ENCODE measurements at places on chromosomes 4 and X.

DNA sequence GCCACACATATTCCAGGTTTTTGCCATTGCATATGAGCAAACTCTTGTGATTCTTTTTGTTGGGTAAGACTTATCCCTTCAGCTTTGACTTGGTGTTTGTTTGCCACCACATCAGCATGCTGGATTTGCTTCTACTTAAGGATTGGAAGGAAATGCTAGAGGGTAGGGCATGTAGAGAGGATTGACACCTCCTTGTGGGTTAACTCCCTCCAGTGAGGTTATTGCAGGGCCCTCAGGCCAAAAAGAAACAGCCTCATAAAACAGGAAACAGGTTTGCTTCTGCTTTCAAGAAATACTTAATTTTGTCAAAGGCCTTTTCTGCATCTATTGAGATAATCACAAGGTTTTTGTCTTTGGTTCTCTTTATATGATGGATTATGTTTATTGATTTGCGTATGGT is 15.2 kb upstream of the INPP4B start:
- DNase-seq = no peak

DNA sequence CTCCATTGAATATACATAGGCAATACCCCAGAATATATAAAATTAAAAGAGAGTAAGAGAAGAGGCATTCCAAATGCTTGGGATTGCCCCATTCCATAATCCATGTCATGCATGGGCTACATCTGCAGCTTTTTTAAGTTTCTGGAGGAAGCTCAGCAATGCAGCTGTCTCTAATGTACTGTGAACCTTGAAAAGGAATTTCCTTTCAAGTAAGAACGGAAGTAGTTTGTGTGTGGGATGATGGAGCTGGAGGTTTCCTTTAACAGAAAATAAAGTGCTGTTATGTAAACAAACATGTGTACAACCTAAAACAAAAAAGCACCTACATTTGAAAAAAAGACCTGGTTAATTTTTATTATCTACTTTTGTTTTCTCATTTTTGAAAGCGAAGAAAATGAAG is 303.5 kb downstream of the BMPR1B start:
- no peak for DNase-seq

DNA sequence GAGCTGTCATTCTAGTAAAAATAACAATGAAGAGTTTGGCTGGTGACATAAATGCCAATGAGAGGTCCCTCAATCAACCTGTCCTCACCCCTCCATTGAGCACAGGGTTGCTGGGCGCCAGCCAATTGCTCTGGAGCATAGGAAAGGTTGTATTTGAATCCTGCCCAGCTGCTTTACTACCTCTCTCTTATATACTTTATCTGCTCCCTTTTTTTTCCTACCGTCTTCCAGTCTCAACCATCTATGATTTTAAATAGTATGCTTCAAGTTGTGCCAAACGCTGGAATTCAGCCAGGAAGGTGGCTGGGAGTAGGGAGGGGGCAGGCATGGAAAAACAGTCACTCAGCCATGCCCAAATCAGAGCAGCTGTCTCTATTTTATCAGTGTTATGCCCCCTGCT is 153.8 kb downstream of the NR3C2 start:
- DNase-seq = no peak

GRCh38 chrX:120429776-120430540 is 39.1 kb downstream of the LAMP2 start:
- DNase-seq = no peak

DNA sequence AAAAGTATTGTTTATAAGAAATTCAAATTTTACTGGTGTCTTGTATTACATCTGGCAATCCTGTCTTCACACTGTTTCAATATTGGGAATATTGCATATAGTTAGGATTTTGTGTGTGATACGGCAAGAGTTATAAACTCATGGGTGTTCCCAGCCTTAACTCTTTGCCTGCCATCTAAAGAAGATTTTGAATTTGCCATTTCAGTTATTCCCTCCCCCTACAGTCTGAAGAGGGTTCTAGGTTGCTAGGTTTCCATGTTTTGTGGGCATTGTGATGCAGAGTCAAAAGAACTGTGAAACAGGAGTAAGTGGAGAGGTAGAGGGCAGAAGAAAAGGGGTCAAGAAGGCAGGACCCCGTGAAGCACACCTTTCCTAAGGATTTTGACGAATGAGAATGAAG is at the start of gene CPXCR1:
CPXCR1 (plus strand) TSS at position 301 of the 400 bp plus-strand sequence. CDS start 6,190 bp downstream, outside the sequence.
- DNase-seq = no peak

- no peak for DNase-seq
Measured at GRCh38 chrX:154123241-154124219, 20.5 kb upstream of the OPN1LW start.

DNA sequence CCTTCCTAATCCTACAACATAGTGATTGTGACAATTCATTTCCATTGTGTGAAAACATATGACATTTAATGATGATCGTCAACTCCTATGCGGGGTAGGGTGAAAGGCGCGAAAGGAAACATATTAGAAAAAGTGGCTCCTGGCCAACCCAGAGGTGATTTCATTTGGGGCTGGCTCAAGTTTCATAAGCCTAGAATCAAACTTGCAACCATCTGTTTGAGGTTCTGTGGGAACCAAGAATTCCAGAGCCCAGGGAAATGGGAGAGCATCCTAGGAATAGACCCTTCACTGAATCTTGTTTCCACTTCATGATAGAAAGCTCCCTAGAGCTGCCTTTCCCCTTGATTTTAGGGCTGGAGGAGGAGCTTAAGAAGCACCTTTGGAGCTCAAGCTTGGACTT is 101.3 kb upstream of the EGFL6 start:
- no peak for DNase-seq
